Islet precursor cell (in vitro differentiated cells): ENCODE measurements at places on chromosomes 1 and 21.

GRCh38 chr1:33375316-33375715 lies 54.4 kb upstream of the A3GALT2 start:
- DNase-seq: no peak

GRCh38 chr1:153360190-153360589 lies 2.5 kb downstream of the S100A9 start:
- no peak for DNase-seq

DNA sequence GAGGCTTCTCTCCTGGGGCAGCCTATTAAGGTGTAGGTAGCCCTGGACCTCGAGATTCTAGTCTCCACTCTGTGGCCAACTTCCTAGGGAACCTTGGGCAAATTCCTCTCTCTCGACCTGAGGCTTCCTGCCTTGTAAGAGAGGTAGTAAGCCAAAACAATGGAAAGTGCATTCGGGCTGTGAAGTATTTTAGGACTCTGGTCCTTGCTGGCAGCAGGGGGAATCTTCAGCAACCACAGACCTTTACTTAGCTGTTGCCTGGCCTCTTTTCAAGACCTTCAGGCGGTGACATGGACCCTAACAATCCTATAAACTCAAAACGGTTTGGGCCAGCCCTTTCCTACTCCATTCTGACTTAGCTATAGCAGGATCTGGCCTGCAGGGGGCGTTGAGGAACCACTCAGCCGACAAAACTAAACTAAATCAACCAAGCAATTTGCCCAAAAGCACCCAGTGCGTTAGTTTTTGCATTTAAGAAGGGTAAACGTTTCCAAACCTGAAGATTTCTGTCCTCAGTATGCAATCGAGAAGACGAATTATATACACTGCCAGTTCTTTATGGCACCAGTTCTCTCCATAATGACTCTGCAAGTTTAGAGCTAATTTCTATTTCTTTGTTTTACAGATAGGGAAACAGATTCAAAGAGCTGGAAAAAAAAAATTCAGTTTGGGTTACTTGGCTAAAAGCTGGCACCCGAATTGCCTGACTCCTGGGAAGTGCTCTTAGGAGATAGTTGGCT lies 10.9 kb upstream of the SESN2 start:
- DNase-seq: peak; percentile 89

DNA sequence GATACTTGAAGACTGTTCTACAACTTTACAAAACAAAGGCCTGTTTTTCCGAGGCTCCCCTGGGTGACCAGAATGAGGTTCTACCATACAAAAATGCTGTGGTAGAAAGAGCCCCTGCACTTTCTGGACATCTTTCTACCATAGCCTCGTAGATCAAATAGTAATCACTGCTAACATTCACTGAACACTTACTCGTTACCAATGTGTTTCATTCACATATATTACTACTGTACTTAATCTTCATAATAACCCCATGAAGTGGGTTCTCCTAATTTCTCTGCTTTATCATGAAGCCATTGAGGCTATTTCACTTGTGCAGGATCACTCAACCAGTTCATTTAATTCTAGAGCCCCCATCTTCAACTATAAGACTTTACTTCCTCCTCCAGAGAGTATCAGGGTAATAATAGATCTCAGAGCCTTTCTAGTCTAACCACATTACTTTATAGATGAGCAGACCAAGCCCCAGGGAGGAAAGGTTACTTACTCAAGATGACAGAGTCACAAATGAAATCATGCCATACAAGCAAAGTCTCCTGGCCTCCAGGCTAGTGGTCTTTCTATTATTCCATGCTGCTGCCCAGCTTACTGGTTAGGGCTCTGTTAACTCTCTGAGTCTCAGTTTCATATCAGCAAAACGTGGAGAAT lies 46.7 kb upstream of the OSBPL9 start:
- DNase-seq: no peak

DNA sequence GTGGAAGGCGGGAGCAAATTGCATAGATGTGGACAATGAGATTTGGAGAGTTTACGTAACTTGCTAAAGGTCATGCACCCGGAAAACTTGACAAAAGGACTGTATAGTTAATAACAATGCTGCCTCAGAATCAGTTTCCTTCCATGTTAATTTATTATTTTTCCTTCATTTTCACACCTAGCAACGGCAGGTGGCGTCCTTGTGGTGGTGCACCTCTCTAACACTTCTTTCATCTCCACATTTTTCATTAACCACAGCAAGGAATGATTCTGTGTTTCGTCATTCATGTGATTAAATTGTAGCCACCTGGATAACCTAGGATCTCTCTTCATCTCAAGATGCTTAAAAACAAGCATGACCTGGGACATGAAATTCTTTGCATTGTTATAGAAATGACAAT lies 2133.0 kb downstream of the NCAM2 start:
- DNase-seq: no peak

- no peak for DNase-seq
Observed at GRCh38 chr1:208438112-208438699, 194.0 kb upstream of the PLXNA2 start.

DNA sequence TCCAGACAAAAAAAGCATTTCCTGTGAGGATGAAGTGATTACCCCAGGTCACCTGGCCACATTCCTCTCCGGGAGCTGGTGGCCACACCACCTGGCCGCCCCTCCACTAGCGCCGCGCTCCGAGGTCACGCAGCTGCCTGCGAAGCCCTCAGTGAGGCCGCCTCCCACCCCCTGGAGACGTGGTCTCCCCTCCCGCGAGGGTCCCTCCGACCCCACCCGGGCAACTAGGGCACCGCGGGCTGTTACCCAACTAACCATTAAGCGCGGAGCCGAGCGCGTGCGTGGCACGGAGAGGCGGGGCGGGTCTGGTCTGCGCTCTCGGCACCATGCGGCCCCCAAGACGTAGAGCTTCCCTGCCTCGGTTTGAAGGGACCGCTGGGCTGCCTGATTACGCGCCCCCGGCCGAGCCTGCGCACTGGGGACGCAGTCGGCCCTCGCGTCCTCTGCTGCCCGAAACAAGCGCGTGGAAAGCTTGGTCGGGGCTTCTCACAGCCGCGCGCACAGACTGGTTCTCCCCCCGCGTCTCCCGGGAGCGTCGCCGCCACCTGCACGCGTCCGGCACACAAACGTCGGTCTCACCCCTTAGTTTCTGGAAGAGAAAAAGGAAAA lies 106.5 kb downstream of the SLC16A1 start:
- DNase-seq: peak; percentile 89

DNA sequence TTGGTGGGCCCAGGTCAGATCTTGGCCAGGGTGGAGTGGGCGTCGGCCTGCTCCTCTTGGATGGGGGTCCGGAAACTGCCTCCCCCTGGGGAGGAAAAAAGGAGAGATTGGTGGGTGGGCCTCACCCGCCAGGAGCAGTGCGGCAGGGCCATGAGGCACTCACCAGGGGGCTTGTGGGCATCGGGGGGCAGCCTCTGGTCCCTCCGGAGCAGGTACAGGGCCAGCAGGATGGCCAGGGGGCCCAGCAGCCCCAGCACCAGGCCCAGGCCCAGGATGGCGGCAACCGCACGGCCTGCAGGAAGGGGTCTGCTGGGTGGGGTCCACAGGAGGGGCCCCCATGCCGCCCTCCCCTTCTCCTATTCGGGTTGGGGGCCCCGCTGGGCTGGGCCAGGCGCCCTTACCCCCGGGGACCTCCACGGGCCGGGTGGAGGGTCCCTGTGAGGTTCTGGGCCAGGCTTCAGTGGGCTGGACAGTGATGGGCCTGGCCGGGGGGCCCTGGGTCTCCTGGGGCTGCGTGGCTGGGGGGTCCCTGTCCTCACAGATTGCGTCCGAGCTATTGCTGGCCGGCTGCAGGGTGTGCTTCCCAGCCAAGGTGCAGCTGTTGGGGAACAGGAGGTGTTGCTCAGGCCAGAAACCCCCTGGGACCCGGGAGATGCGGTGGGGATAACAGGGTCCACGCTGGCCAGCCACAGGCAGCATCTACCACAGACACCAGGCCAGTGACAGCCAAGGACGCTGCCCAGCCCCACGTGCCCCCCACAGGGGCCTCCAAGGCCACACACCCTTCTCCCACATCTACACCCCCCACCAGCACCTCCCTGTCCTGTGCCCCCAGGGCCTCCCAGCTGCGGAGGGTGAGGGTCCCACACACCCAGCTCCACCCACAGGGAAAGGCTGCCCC lies 2.2 kb downstream of the TNFRSF4 start:
- DNase-seq: no peak

DNA sequence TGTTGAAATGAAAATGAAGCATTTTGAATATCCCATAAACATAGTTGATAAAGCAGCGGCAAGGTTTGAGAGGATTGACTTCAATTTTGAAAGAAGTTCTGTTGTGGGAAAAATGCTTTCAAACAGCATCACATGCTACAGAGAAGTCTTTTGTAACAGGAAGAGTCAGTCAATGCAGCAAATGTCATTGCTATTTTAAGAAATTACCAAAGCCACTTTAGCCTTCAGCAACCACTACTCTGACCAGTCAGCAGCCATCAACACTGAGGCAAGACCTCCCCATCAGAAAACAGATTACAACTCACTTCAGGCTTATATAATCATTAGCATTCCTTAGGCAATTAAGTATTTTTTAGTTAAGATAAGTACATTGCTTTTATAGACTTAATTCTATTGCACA lies 33.8 kb upstream of the FCRL3 start:
- DNase-seq: no peak

GRCh38 chr1:118890851-118891384 lies 97.2 kb downstream of the TBX15 start:
- DNase-seq: no peak

GRCh38 chr1:183058851-183059502 lies 35.8 kb downstream of the LAMC1 start:
- no peak for DNase-seq

DNA sequence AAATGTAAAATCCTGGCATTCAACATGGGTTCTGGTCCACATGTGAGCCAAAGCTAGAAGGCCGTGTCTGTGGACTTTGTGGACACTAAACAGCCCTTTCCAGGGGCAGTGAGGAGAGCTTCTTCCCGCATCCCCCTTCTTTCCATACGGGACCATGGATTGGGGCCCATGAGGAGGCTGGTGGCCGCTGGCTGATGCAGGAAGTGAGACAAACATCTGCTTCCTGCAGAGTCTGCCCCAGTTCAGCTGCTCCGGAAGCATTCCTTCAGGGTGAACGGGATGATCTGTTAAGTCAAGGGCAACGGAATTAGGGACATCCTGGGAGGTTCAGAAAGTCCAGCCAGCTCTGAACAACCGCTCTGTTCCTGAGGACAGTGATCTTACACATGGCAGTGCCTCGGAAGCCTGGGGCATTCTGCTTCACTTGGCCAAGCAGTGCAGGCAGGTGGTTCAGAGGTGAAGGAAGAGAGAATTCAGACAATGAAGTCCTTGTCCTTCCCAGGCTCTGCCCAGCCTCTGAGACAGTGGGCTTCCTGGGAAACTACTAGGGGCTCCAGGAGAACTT lies 1.5 kb downstream of the CA6 start:
- DNase-seq: peak; percentile 92

GRCh38 chr1:43009274-43009673 lies 50.6 kb upstream of the SLC2A1 start:
- no peak for DNase-seq

GRCh38 chr21:36589352-36589971 lies 109.5 kb upstream of the SIM2 start:
- no peak for DNase-seq

GRCh38 chr21:40146216-40146837 lies 279.1 kb downstream of the PCP4 start:
- DNase-seq: no peak

DNA sequence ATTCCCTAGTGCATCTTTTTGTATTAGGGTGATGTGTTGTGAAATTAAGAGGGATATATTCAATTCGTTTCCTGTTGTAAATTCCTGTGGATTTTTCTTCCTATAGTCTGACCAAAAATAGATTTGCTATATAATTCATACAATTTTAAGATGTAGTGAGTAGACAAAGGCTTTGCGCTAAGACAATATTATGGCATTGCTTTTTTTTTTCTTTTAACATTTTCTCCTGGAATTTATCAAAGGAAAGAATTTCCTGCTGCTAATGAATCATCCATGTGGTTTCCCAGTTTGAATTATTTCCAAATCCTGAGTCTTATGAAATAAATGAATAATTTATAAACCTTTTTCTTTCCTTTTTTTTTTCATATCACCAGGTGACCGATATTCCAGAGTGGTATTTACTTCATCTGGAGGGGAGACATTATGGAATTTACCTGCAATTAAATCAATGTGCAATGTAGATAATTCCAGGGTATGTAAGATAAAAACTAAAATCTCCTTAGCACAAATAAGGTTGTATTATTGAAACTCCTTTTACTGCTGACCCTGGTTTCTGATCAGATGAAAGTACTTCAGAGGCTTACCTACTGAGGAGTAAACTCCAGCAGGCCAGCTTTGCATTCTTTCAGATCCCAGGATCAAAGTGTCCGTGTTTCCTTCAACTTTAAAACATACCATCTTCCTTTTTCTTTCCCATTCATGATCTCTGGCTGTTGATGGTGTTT lies 148.4 kb downstream of the TLR5 start:
- no peak for DNase-seq

GRCh38 chr1:43671193-43671592 lies 21.2 kb downstream of the KDM4A start:
- no peak for DNase-seq

DNA sequence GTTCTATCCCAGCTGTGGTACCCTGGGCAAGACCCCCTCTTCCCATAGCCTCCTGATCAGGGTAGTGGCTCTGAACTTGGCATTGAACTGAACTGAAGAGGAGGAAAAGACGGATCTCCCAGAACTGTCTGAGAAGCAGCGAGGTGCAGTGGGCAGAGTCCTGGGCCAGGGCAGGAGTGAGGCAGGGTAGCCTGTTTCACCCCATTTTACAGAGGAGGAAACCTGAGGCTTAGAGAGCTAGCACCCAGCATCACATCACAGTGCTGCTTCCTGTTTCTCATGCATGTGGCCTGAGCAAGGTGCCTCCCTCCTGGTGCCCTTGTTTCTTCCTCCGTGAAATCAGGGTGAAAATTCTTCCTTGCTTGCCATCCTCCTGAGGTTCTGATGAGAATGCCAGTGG lies 17.1 kb downstream of the ZNF362 start:
- DNase-seq: no peak

DNA sequence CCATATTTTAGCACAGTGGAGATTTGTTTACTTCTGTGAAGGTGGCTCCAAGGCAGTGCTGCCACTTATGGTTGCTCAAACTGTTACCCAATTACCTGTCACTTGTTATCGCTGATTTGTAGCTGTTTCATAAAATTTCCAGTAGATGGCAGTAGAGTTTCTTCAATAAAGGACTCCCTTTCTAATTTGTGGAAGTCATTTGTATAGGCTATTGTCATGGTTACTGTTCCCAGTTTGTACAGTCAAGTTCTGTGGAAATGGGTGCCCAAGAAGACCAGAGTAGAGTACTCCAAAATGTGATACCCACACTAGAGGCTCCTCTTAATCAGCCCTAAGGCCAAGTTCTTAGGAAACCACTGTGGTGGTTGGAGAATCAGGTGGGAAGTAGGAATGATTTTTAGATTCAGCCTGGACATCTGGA lies 186.1 kb downstream of the CLEC20A start:
- DNase-seq: no peak
